Brain pericyte (primary cell): ENCODE measurements at places on chromosomes 5 and 9.

- DNase-seq = no peak
These were observed 100.9 kb downstream of the STRBP start for GRCh38 chr9:123167474-123167873.

GRCh38 chr5:160959804-160960203, 107.8 kb upstream of the ATP10B start:
- no peak for DNase-seq

DNA sequence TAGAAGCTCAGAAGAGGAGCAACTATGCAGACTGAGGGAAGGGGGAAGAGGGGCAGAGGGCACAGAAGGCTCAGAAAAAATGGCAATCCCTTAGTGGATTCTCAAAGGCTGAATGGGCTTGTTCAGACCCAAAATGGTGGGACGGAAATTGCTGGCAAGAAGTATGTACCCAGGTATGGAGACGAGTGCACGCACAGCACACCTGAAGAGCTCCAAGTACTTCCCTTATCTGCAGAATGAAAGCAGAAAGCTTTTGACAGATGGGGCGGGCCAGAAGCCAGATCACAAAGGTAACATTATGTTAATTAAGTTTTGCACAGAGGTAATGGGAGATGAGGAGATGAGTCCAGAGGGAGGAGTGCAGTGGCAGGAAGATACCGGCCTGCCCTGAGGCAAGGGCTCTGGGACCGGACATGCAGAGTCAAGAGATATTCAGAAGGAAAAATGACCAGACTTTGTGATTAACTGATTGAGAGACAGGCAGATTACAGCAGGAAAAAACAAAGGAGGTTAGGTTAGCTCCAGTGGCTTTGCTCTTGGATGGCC, 138.1 kb upstream of the PIK3R1 start:
- no peak for DNase-seq

DNA sequence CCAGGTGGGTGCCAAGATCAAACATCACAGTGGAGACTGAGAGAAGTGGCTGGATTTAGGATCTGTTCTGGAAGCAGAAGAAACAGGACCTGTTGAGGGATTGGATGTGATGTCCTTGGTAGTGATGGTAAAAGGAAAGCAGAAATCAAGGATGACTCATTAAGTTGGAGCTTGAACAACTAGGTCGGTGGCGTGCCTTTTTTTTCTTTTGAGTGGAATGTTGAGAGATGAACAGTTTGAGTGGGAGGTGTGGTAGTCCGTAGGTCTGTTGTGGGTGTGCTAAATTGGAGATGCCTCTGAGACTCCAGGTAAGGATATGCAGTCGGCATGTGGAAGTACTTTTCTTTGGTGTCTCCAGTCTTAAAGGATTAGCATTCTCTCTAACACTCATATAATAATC, 92.1 kb upstream of the IL12B start:
- DNase-seq = no peak

GRCh38 chr9:121169094-121169601, 32.5 kb downstream of the RAB14 start:
- DNase-seq = no peak

DNA sequence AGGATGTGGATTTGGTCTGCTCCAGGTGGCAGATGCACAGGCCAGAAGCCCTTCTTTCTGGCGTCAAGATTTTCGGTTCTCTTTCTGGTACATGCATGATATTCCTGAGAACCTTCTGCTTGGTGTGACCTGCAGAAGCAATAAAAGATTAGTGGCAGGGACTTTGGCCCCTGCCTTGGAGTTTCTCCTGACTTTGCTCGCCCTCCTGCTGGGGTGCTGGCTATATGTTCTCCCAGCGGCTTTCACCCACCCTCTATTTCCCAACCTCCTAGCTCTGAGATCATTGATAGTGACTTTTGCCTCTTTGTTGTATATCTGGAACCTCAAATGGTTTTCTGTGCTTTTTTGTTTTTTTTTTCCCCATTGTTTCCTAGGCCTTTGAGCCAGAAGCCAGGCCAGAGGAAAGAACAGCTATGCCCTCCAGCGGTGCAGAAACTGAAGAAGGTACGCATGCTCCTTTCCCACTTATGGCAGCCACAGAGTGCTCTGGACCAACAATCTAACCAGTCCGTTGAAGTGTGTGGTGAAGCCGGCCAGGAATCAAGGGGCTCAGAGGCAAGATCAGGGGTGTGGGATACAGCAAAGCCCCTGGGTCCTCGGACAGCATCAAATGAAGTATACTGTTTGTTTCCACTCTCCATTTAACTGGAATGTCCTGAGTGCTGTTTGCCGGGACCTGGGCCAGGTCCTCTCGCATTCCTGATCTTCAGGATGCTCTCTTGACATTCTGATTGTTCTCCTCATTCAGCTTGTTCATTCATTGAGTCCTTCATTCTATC, 154.5 kb downstream of the ARHGEF28 start:
- no peak for DNase-seq

- DNase-seq = no peak
These were observed 10.3 kb downstream of the WWC1 start for GRCh38 chr5:168301593-168302390.

- DNase-seq = no peak
These were observed 196.5 kb upstream of the TBCA start for GRCh38 chr5:77972469-77973252.

- peak; percentile 49 for DNase-seq
These were observed 404.0 kb downstream of the EBF1 start for GRCh38 chr5:158695595-158696330.

- DNase-seq = no peak
These were observed 83.2 kb downstream of the DTWD2 start for GRCh38 chr5:118905196-118905595.

GRCh38 chr5:115384587-115385375, 88.3 kb upstream of the CCDC112 start:
- DNase-seq = no peak

GRCh38 chr5:96659170-96659569, 3.0 kb upstream of the CAST start:
- DNase-seq = no peak

DNA sequence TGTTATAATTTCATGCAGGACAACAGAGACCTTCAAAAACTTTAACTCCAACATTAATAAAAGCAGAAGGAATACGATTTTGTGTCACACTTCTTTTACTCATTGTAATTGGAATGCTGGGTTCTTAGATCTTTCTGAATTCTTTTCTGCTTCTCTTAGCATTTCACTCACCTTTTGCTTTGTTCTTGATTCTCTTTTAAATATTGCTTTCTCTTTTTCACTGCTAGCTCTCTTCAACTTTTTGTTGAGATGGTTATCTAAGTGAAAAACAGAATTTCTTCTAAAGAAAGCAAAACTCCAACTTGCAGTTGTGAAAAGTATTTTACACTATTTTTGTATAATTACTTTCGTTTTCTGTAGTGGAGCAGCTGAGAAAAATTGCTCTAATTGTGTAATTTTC, 212.6 kb upstream of the KIF2A start:
- no peak for DNase-seq

GRCh38 chr9:135670721-135671590, 7.8 kb downstream of the LCN9 start:
- DNase-seq = no peak
